ENCODE measurements at places on chromosomes 2 and 18.
A peak's percentile ranks its signal among the peaks of the same experiment; 100 is the strongest.

DNA sequence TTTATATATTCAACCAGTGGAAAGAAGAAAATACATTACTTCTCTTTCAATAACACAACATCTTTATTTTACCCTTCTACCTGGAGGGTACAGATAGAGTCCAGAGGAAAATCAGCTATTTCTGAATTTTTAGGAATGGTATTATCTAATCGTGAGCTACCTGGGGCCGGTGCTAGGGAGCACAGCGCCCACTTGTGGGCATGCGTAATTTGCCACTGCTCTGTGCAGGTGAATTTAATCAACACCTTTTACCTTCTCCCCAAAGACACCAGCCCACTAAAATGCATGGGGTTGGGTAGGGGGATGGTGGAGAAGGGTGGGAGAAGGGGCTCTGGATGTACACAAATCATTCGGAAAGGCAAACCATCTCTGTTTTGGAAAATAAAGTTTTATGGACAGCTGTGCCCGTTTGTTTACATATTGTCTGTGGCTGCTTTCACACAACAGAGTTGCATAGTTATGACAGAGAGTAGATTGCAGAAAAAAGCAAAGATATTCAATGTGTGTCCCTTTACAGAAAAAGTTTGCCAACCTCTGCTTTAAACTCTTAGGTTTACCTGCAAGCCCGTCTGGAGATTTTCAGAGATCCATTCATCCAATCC lies 51.5 kb upstream of the DCC start:
- no peak for DNase-seq

- no peak for DNase-seq
These were observed 60.9 kb upstream of the KLF7 start for GRCh38 chr2:207226671-207227061.

GRCh38 chr2:200174433-200175216 lies 131.9 kb upstream of the SPATS2L start:
- no peak for DNase-seq

GRCh38 chr2:99066075-99066958 lies 75.2 kb upstream of the C2orf15 start:
- peak; percentile 59 for DNase-seq

DNA sequence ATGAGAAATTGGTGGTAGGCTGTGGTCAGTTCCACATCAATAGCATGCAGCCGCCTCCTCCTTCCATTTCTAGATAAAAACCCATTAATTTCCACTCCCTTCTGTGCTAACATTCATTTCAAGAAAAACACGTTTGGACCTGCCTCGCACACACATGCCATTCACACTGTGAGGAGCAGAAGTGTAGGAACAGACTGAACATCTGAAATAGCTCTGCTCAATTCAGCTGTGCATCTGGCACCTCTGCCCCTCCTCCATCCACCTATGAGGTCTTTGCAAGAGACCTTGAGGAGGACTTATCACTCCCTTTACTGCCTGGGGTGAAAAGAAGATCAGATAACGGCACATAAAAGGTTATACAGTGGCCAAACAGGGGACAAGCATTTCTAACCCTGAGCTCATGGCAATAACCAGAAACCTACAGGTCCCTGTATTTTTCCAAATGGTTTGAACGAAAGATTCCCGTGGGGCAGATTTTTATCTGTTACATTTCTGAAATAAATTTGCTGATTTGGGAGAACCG lies 30.8 kb upstream of the LRP2 start:
- DNase-seq: no peak

- DNase-seq: no peak
These were observed 73.7 kb upstream of the ZNF516 start for GRCh38 chr18:76568731-76569130.

DNA sequence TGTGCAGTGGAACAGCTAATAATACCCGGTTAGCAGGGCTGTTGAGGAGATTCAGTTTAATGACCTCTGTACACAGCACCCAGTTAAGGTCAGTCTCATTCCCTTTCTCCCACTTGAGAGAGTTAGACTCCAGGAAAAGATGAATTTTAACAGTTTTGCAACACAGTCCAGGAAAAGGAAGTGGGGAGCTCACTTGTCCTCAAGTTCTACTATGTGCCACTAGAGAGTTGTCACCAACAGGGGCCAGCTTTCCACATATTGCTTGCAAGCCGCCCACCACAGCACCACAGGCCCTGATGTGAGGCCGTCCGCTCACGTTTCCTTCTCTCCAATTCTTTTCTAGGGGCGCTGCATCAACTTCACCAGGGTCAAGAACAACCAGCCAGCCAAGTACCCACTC lies 142.1 kb downstream of the GFPT1 start:
- no peak for DNase-seq

GRCh38 chr2:9556121-9556743 lies 602 bp upstream of the ADAM17 start:
- DNase-seq: no peak

DNA sequence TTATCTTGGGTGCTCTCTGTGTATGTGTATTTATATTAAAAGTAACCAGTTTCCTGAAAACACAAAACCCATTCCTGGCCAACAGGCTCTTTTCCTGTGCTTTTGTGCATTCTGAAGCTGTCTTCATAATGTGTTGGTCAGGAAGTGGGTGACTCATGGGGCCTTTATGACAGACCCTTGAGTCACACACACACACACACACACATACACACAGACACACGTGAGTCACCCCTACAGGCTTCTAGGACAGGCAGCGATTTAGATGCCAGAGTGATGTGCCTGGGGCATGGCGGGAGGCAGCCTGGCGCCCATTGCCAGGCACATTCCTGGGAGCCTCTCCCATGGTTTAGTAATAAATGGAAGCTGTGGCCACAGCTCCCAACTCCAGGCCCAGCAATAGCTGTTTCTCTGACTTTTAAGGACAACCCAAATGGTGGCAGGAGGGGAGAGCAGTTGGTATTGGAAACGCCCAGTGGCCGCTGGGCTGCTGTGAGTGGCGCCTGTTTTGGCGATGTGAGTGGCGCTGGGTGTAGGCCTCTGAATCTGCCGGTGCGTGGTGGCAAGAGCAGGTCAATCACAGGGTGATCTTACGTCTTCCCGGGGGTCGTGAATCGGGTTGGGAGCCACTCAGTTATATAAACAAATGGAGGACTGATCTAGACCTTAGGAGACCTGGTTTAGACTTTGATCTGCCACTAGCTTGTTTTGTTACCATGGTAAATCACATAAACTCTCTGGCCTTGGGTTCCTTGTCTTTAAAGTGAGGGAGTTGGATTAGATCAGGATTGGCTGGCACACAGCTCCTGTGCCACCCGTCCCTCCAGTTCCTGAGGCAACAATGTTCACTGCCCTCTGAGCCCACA lies 150.7 kb upstream of the DLX2 start:
- DNase-seq: peak; percentile 67

- no peak for DNase-seq
These were observed 6.8 kb upstream of the SNED1 start for GRCh38 chr2:240991378-240992263.

DNA sequence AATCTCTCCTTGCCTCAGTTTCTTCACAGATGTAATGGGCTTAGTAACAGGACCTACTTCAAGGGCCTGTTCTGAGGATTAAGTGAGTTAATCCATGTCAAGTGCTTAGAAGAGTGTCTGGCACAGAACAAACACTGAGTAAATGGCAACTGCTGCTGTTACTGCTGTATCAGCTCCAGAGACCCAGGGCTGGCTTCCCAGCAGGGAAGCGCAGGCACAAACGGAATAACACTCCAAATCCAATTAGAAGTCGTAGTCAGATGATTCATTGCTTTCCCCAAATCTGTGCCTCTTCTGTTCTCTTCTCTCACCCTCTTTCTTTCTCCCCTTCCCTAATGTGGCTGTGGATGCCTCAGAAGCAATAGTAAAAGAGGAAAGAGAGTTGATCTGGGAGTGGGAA lies 101.1 kb upstream of the FZD7 start:
- no peak for DNase-seq

DNA sequence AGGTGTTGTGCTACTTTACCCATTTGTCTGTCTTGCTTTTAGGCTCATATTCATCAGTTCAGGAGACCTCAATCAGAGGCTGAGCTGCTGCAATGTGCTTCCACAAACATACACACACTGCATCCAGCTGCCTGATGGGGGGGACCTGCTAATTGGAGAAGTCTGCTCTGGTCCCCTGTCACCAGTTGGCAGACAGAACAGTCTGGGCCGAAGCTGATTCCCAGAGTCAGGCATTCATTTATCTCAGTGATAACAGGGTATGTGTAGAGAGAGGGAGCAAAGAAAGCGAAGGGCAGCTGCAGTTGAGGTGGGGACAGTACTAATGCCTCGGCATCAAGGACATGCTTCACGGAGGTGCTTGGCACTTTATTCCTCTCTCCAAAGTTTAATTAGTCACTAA lies 584.3 kb upstream of the PIK3C3 start:
- DNase-seq: no peak

DNA sequence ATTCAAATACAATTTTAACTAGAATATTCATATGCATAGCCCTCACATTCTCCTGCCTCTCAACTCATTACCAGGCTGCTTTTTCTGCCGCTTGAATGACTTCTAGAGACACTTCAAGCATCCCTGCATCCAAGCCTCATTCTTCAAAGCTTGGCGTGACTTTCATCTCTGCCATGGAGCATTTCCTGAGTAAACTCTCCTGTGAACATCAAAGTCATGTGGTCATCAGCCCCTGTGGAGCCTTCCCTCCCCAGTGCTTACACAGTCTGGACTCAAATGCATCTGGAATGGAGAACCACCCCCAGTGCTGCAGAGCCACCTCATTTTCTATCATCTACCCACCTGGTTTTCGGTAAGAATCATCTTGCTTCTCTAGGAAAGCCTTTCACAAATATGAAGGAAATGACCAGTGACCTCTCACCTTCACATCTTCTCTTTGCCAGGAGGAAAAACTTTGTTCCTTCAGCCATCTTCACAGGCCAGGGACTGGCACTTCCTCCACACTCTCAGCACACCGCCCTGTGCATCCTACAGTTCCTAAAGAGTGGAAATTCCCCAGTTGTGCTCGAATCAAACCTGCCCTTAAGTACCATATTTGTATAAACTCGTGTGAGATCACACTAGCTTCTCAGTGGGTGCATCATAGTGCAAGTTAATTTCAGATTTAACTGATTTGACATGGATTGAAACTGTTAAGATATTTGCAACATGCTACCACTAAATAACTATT lies 116.4 kb downstream of the COL6A3 start:
- DNase-seq: no peak

DNA sequence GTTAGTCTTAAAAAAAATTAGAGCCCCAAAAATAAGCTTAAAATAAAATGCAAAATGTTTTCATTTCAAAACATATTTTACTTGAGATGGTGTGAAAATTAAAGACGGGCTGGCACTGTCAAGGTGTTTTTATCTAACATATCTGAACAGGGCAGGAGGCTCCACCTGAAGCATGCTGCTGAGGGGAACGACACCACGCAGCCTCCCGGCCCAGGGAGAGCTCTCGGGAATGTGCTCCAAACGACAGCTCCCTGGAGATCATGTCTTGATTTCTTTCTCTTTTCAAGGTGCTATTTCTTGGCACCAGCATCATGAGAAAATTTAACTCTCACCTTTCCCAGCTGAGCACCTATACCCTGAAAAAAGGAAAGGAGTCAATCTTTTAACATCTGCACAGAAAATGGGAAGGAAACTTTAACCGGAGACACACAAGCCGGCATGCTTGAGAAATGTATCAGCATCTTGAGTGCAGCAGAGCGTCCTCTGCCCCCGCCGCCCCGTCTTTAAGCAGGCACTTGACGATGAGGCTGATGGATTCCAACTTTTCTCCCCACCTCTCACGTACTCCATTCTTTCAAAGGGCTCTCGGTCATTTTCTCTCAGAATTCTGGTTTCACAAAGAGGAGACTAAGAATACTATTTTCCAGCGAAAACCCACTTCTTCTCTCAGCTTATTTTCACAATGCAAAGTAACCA lies 56.6 kb downstream of the EIPR1 start:
- no peak for DNase-seq

DNA sequence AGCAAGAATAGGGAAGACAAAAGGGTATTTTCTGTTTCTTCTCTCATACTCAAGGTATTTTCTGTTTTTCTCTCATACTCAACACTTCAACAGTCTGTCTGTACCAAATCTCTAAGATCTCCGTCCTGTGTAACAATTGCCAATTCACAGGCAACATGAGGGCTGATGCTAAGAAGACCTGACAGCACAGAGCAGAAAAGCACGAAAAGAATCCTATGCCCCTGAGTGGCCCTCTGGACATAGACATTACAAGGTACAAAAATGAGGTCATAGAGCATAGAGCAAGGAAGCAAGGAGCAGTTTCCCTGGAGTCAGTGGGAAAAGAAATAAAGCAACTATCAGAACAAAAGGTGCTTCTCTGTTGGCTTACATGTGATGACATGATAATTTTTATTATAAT lies 1612.6 kb upstream of the CELF4 start:
- no peak for DNase-seq

DNA sequence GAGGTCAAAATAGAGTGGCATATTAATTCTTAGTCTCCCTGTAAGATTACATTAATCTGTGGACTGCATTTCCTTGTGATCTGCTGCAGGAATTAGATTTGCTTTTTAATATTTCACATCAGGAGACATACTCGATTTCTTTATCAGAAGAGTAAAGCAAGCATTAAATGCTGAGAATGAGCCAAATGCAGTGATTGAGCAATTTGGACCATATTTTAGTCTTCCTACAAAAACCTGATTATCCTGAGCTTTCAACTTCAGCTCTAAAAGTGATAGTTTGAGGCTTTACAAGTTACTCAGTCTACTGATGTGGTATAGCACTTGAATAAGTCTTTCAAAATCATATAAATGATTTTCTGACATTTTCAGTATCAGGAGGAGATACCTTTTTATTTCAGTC lies 774.3 kb upstream of the RAB6C start:
- DNase-seq: no peak

- no peak for DNase-seq
These were observed 258.8 kb downstream of the SLC8A1 start for GRCh38 chr2:40192864-40193669.

DNA sequence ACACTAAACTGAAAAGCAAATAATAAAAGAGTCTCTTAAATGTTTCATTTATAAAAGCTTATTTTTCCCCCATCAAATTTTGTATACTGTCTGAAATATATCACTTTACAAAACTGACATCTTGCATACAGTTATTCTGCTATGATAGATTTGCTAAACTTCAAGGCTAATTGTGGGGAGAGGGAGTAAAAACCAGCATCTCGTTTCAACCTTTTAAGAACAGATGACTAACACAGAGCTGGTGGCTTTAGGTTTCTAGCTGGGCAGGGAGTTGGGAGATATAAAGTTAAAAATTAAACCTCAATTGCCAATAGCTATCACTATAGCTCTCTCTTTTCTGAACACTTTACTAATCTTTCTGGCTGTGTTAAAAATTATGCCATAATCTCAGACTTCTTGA lies 23.5 kb downstream of the C1D start:
- DNase-seq: no peak

GRCh38 chr2:102144128-102144527 lies 1.6 kb downstream of the IL1R1 start:
- no peak for DNase-seq

DNA sequence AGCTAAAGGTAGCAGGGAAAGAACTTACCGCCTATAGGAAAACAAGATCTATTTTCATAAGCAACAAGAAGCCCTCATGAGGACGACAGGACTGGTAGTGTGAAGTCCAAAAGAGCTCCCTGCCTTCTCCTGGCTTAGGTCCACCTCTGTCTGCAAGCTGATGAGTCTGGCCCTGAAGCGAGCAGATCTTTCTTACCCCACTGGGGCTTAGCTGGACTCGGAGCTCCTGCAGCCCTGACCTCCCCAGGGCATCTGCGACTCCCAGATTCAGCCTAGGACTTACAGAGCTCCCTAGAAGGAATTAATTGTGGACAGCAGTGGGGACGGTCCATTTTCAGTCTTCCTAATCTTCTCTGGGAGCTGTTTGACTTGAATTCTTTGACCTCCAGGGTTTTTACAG lies 53.7 kb downstream of the MCFD2 start:
- no peak for DNase-seq

- no peak for DNase-seq
These were observed 23.2 kb downstream of the SPEG start for GRCh38 chr2:219457784-219458369.
